Stomach (tissue), 19 donors: ENCODE measurements at places on chromosomes 3 and 15.

GRCh38 chr3:34319881-34320280 lies 521.5 kb downstream of the PDCD6IP start:
- no peak for DNase-seq

GRCh38 chr3:65560901-65561300 lies 477.8 kb downstream of the MAGI1 start:
- DNase-seq: no peak

DNA sequence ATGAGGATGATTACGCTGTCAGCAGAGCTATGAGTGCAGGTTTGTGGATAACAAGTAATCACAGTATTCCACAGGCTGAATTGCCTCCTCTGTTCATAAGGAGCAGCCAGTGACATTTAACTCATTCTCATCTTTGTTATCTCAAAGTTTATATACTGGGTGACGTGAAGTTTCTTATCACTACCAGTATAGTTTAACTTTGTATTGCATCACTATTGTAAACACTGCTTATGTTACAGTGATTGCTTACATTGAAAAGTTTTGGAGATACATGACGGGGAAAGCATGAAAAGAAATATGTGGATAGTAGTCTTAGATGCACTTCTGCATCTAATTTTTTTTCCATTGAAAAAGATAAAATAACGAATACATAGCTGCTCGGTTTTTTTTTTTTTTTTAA lies 429.7 kb downstream of the VGLL3 start:
- DNase-seq: no peak

GRCh38 chr3:23810343-23811184 lies 4.8 kb downstream of the UBE2E1 start:
- peak; percentile 81 for DNase-seq

DNA sequence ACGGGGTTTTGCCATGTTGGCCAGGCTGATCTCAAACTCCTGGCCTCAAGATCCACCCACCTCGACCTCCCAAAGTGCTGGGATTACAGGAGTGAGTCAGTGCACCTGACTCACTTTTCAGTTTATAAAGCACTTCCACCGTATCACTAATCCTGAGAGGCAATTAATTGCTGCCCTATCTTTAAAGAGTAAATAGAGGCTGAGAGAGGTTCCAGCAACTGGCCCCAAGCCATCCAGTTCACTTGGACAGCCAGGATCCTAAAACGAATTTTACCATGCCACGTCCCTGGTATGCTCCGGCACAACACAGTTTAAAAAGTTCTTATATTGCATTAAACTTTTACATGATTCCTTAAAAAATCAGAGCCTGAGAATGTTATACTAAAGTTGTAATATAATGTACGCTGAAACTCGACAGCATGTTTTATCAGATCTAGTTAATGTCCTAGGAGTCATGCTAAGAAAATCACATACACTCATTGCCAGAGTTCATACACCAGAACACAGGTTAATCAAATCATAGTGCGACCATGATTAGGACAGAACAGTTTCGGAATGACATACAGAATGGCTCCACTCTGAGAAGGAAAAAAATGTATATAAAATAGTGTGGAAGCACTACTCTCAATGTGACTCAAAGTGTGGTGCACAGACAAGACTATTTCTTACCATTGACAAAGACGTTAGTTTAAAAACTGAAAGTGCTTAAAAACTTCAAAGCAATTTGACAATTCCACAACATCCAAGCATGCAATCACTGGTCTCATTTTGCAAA lies 125.4 kb downstream of the ULK4 start:
- peak; percentile 5 for DNase-seq

GRCh38 chr3:138457863-138458735 lies 23.7 kb downstream of the ESYT3 start:
- no peak for DNase-seq

DNA sequence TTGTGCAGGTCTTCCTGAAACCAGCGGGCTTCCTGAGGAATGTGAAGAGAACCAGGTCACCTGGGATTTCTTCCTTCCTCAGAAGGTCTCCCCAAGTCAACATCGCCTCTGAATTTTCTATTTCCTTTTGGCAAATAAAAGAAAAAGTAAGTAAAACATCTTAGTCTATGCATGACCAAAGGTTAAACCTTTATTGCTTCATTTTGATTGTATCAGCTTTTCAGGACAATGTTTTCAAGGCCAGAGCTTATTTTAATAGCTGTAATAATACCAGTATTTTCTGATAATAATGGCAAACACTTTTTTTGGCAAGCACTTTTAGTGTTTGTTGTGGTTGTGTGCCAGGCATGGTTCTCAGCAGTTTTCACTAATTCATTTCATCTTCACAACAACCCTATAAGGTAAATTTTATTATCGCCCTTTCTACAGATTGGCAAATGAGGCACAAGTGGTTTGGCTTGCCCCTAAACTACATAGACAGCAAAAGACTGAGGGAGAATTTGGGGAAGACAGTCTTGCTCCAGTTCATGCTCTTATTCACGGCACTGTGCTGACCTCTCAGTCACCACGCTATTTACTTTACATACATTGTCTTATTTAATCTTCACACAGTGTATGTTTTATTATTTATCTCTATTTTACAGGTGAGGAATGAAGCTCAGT lies 110.4 kb downstream of the RPL22L1 start:
- DNase-seq: no peak

GRCh38 chr15:84764989-84765388 lies 16.6 kb downstream of the ZNF592 start:
- DNase-seq: no peak

DNA sequence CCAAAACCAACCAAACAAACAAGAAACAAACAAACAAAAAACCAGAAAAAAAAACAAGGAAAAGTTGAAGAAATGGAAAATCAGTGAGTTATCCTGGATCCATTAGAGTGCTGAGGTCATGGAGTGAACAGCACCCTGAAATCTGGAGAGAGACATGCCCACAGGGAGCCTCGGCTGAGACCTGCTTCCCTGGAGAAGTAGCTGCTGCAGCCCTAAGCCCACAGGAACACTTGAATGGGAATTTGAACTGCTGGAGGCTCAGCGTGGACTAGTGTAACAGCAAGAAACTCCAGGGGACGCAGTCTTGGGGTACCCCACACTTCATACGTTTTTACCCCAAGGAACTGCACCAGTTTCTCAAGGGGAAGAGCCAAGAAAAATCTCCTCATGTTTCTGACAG lies 144.1 kb upstream of the UBE3A start:
- DNase-seq: no peak

DNA sequence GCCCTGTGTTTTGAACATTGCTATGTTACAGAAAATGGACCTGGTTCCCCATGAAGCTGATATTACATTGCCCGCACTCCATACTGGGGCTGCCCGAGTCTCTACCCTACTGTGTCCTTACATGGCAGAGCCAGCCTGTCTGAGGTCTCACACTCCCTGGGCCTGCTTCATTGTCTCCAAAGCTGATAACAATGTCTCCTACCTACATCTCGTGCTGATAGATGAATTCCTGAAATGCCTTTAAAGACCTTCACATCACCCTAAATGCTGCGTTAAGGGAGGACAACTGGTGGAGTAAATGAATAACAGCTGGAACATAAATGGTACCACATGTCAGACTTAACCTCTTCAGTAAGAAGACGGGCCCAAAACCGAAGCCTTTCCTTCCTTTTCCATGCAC lies 62.9 kb upstream of the PTX3 start:
- DNase-seq: no peak

DNA sequence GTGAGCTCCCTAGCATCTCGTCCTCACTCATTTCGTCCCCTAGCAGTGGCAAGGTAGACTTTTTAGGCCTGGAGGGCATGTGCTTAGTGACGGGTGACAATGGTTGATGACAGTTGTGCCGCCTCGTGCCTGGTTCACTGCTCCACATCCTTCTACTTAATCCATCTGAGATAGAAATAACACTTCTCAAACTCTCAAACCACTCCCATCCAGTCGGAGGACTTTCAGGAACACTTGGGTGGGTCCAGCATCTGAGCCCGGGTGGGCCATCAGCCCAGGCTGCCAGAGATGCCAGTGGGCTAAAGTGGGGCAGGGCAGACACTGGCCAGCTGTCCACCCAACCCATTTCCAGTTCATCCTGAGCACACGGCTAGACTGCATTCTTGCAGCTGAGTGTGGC lies 79.7 kb upstream of the SMAD3 start:
- no peak for DNase-seq

- no peak for DNase-seq
Measured at GRCh38 chr3:74469713-74470112, 144.7 kb downstream of the CNTN3 start.

GRCh38 chr3:153180860-153181372 lies 18.9 kb downstream of the RAP2B start:
- DNase-seq: no peak

DNA sequence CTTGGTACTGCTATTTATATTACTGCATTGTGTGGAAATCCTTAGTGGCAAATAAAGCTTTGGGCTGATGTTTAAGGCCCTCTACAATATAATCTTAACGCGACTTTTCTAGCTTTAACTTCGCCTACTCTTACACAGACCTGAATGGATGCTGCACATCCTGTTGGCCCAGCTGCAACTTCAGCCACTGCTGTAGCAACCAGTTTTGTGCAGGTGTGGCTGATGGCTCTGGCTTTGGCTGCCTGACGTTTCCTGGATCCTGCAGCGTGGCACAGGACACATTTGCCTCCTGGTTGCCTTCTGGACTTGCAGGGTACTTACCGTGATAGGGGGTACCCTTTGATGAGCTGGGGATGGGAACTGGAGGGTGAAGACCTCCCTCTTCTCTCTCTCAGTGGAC lies 20.2 kb upstream of the ERICH6 start:
- peak; percentile 48 for DNase-seq

- DNase-seq: no peak
Measured at GRCh38 chr3:110027446-110028080, 690.2 kb upstream of the DPPA4 start.

DNA sequence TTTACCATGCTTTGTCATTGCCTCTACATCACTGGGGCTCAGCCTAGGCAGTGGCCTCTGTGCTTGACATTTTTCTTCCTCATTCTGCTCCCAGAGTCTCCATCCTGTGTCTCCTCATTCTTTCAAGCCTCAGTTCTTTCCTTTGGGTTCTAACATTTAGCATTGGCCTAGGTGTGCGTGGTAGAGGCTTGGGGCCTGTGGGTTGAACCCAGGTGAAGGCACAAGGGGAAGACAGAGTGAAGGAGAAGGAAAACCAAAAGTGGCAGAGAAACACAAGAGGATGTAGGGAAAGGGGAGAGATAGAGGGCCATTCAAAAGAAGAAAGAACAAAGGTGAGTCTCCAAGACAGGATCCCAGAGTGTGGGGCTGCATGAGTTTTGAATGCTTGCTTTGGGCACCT lies 75.7 kb downstream of the FNDC3B start:
- DNase-seq: no peak

DNA sequence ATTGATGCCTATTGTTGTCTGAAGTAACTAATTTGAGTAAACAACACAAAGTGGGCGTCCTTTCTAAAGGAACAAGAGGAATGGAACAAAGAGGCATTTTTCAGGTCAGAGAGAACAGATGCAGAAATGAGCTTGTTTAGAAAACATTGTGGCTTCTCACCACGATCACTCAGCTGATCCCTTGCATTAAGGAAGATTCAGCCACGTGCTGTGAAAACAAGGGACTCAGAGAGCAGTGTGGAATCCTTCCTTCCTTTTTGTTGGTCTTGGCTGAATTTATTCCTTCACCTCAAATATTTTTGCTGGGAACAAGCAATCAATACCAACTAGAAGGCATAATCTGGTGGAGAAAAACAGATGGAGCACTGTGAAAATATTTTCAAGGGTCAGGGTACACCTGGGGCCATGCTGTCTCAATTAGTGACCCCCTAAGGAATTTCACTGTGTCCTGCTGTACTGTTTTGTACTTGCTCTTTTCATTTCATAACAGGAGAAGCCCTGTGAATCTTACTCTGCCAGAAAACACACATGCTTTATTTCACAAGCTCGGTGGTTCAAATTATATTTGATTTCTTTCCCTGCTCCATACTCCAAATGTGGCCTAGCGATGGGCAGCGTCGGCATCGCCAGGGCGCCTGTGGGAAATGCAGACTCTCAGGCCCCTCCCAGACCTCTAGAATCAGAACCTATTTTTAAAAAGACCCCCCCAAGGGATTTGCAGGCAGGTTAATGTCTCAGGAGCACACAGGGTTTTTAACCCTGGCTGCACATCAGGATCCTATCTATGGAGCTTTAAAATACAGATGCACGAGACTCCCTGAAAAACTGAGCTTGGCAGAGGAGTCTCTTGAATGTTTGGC lies 11.6 kb upstream of the SLC6A20 start:
- DNase-seq: no peak

- DNase-seq: no peak
Measured at GRCh38 chr15:65576664-65577063, 34.3 kb downstream of the INTS14 start.

GRCh38 chr3:141056751-141057171 lies 5.6 kb downstream of the SPSB4 start:
- DNase-seq: no peak

- no peak for DNase-seq
Measured at GRCh38 chr3:29011966-29012365, 268.9 kb upstream of the RBMS3 start.
